Fibroblast of the aortic adventitia (primary cell): ENCODE measurements at places on chromosomes 7 and 10.

GRCh38 chr7:127413962-127414361 lies 21.5 kb upstream of the ZNF800 start:
- no peak for DNase-seq

DNA sequence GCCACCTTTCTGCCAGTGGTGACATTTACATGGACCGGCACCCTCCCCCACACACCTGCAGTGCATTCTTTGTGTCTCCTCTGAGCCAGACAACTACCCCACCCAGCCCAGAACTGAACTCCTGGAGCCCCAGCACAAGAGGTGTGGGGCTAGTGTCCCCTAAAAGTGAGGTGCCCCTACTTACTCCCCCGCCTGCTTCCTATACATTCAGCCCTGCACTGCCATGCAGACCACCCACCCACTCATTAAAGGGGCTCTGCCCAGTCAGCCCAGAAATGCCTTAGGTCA lies 1.9 kb downstream of the SAP25 start:
- DNase-seq = no peak

DNA sequence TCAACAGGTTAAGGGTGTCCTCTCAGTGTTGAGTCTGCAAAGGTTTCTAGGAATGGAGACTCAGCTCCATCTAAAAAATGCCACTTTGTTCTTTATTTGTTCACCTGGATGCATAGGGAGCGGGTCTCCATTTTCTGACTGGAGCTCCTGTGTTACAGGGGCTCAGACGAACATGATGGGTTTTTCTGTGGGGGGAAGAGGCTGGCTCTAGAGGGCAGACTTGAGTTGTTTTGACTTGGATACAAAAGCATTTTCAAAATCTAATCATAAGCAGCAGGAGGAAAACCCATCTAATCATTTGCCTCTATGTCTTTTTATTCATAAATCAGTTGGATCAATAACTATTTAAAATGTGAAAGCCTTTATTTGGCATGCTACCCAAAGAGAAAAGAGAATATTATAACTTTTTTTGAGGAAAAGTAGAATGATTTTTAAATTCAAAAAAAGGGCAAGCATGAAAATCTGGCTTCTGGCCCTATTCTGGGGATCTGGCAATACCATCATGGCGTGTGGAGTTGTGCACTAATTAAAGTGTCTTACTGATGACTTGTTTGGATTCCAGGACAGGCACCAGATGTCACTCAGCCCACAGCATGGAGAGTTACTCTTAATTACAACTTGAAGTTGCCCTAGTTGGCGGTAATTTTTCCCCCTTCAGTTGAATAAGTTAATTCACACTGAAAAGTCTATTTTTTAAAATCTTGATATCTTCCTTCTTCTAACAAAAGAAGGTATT lies 594.9 kb downstream of the REEP3 start:
- DNase-seq = no peak

DNA sequence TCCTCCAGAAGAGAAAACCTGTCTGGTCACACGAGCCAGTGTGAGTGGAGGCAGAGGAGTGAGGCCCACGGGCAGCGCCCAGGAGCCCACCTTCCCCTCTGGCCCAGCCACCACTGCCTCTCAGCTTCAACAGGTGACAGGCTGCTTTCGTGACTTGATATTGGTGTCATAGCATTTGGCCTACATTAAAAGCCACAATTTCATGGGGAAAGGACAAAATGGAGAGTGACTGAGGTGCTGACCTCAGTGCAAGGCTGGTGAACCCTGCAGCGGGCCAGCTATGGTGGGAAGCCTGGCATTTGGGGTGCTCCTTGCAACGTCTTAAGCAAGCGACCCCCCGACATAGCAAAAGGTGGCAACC lies 21.3 kb downstream of the ECHDC3 start:
- no peak for DNase-seq

- DNase-seq = no peak
These were observed 194.3 kb downstream of the PTEN start for GRCh38 chr10:88057720-88058119.

DNA sequence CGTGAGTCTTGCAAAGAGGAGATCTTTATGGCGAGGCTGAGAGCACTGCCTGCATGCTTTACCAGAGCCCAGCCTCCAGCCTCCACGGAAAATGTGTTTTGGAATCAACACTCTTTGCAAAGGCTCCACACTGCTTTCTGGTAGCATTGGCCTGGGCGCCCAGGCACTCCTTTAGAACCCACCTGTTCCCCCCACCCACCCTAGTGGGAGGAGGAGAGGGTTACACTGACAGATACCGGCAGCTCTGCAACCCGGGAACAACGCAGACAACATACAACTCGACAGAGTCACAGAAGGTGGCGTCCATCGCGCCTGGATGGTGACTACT lies 5.5 kb upstream of the MNX1 start:
- no peak for DNase-seq

- DNase-seq = no peak
These were observed 36.8 kb upstream of the INPP5F start for GRCh38 chr10:119689016-119689580.

DNA sequence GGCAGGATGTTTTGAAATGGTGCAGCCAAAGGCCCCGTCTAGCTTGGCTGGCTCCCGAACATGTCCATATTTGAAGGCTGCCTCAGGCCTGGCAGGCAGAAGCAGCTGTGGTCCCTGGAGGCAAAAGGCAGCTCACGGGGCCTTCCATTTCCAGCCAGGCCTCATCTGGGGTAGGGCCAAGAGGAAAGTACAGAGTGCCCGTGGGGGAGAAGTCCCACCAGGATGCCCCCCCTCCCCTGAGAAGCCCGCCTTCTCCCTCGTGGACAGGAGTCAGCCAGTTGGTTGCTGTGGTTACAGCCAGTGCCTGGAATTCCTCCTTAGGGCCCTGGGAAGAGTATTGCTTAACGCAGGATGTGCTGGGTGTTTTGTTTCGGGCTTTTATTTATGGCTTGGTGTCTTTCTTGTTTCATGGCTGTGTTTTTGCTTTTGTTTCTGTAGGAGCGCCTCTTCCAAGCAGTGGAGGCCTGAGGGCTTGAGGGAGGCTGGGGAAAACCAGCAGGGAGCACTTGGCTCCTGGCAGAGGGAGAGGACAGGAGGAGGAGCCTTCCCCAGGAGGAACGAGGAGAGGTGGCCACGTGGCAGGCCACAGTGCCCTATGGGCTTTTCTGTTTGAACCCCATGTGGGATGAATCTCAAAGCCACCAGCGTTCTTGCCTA lies 45.4 kb downstream of the CHST3 start:
- DNase-seq = peak; percentile 99

DNA sequence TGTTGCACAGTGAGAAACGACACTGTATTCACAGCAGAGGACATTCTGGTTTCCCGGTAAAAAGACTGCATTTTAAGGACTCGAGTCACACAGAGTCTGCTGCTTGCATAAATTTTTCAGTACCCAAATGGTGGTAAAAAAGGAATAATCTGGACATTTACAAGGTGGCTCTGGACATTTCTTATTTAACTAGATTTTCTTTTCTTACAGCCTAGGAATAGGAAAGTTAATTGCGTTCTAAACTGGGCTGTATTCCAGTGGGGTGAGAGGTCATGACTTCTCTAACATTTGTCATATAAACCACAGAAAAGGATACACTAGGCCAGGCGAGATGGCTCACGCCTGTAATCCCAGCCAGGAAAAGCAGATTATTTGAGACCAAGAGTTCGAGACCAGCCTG lies 237.5 kb upstream of the KLF6 start:
- no peak for DNase-seq

DNA sequence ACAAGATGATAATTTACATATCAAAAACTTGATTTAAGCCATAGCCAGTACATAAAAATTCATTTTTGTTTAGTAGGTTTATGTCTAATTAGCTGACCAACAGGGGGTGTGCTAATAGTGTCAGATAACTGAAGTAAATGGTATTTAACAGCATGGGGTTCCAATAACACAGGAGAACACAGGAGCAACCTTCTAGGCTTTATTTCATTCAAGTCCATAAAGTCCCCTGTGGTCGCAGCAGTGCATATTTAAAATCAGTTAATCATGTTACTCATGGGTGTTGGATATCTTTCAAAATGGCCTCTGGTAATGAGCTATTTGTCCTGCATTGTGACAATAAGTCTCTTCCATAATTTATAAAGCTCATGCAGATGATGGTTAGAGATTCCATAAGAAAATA lies 238.6 kb downstream of the CNTNAP2 start:
- no peak for DNase-seq
